Esophagus squamous epithelium (tissue), 5 donors: ENCODE measurements at places on chromosomes 13 and 19.

DNA sequence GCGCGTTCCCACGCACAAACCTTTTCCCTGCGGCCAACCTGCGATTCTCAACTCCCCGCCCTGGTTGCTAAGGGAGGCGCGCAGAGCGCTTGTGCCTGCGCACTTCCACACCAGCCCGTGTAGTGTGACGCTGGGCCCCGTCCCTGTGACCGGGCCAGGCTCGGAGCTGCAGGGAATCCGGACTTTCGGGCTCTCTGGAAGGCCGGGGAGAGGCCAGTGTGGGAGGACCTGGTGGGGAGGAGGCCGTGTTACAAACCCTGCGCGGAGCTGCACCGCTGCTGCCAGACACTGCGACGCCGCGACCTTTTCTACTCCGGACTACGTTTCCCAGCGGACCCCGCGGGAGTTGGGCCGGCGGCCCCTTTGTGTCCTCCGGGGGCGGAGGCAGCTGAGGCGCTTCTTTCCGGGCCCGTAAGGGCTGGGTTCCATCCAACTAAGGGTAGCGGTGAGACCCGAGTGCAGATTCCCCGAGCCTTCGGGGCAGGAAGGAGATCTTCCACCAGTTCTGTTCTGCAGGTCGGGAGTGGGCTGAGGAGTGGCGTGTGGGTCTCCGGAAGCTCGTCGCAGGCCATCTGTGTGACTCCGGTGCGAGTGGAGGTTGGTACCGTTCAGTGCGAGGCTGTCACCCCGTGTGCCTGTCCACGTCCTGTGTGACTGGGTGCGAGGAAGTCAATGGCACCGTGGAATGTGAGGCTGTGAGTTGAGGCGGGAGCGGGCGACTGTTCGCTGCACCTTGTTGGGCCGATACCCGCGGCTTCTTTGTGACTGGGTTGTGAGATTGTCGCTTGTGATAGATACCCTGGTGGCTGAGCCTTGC lies at the start of gene ZNF570:
Gene ZNF570 (plus strand): TSS at position 396 of the 817 bp plus-strand sequence. CDS start 999 bp downstream, outside the sequence.
- peak; percentile 39 for DNase-seq

DNA sequence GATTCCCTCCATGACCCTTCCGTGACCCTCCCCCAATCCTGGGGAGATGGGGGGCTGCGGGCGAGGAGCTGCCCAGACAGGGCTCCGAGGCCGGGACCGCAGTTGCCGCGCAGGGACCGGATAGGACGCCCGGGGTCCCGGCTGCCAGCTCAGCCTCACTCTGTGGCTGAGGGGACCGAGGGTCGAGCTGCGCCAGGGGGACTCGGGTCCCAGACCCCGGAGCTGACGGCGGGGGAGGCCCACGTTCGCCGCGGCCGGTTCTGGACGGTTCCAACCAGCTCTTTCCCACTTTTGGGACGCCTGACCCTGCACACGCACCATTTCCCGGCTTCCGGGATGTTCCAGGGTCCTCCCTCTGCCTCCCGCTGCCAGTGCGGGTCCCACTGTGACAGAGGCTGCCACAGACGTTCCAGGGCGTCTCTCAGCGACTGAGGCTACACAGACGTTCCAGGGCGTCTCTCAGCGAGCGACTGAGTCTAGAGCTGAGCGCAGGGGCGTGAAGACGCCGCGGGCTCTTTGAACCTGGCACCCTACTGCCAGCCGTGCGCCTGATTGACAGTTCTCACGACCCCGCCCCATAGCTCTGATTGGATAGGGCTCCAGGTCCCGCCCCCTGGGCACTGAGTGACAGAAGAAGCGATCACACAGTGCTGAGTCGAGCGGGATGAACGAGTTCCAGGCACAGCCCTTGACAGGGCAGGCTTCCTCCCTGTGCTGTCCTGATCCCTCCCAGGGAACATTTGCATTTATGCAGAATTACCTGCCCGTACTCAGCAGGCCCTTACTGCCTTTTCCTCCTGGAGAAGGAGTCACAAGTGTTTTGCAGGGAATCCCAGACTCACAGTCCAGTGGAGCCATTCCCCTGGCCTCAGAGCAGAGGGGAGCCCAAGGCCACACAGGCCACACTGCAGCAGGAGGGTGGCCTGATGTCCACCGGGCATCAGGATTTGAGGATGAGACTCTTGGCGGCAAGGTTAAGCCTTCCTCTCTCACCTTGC lies at the start of gene ZNF563:
Gene ZNF563 (minus strand): TSS at position 472 of the 998 bp plus-strand sequence. CDS start 151 bp downstream, at position 321.
- peak; percentile 86 for DNase-seq

- no peak for DNase-seq
Measured at GRCh38 chr13:110285991-110286832, 20.7 kb downstream of the COL4A1 start.

DNA sequence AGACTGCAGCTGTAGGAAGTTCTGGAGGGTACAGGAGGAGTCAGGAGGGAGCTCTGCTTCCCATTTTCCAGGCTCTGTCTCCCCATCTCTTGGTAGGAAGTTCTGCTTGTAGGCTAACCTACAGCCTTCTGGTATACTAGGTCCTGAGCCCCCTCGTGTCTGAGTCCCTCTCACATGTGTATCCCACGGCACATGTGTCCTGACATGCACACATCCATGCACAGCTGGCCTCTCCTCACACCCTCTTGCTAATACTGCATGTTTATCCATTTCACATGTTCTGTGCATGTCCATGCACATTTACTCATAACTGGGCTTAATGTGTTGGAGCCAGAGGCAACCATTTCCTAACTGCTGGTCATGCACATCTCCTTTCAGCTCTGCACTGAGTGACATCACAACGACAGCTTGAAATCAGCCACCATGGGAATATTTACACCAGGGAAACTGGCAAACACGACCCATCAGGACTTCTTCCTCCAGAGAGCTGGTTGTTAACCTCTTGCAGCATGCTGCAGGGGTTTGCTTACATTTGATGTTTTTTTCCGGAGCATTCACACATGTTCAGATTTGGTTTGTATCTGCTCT lies 3.0 kb downstream of the CD209 start:
- DNase-seq = no peak

- no peak for DNase-seq
Measured at GRCh38 chr13:30638301-30638700, 20.6 kb downstream of the USPL1 start.

DNA sequence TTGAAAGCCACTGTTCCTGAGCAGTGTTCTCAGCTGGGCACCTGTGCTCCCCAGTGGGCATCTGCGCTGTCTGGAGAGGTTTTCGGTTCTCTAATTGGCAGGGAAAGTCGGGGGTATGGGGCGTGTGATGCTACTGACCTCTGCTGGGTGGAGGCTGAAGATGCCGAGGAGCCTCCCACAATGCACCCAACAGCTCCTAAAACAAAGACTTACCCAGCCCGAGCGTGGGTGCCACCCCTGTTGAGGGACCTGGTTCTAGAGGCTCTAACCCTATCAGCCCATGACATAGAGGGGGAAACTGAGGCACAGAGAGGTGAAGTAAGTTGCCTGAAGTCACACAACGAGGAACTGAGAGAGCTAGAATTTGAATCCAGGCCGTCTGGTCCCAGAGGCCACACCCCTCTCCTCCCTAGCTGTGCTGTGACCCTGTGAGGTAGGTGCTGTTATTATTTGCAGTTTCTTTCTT lies 2.3 kb downstream of the SPACA4 start:
- DNase-seq = no peak

GRCh38 chr19:10977742-10978092 lies 16.9 kb downstream of the SMARCA4 start:
- no peak for DNase-seq

DNA sequence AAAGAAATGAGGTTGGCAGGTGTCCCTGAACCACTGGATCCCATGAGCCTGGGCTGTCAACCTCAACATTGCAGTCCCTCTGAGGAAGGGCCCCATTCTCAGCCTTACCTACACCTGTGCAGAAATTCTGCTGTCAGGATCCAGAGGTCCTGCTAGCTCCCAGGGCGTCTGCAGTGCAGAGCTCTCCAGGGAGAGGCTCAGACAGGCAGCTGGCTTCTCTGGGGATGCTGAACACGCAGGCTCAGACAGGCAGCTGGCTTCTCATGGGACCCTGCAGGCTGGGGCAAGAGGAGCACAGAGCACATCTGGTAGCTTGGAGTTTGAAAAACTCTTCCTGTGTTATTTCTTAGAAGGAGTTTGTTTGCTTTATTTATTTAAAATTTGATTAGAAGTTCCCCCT lies 50.9 kb downstream of the TMEM255B start:
- DNase-seq = no peak

- no peak for DNase-seq
Measured at GRCh38 chr19:10430505-10431253, 10.3 kb downstream of the PDE4A start.

GRCh38 chr19:32373585-32374295 lies 28.3 kb downstream of the ZNF507 start:
- no peak for DNase-seq

DNA sequence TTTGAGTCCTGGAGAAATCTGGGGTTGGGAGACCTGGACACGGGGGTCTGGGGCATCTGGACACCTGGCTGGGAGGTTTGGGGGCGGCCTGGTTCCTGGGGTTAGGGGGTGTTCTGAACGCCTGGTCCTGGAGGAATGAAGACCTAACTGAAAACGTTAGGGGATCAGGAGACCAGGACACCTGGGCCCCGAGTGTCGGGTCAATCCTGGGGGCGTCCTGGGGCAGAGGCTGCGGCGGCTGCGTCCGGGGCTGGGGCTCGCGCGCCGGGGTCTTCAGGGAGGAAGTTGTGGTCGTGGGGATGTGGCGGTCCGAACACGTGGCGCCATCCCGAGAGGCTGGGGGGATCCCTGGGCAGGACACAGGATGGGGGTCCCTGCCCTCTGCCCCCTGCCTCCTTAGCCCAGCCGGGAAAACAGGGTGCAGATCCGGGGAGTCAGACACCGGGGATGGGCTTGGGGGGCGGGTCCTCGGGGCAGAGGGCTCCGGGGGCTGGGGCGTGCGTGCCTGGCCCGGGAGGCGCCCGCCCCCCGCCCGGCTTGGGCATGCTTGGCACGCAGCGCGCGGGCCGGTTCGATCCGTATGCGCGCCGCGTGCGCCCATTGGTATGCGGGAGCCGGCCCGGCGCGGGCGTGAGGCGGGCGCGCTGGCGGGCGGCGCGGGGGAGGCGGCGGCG lies 632 bp downstream of the NPAS1 start:
- DNase-seq = no peak

DNA sequence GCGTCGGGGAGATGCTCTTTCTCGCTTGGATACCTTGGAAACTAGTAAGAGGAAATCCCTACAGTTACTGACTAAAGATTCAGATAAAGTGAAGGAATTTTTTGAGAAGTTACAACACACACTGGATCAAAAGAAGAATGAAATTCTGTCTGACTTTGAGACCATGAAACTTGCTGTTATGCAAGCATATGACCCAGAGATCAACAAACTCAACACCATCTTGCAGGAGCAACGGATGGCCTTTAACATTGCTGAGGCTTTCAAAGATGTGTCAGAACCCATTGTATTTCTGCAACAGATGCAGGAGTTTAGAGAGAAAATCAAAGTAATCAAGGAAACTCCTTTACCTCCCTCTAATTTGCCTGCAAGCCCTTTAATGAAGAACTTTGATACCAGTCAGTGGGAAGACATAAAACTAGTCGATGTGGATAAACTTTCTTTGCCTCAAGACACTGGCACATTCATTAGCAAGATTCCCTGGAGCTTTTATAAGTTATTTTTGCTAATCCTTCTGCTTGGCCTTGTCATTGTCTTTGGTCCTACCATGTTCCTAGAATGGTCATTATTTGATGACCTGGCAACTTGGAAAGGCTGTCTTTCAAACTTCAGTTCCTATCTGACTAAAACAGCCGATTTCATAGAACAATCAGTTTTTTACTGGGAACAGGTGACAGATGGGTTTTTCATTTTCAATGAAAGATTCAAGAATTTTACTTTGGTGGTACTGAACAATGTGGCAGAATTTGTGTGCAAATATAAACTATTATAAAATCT lies 2.7 kb upstream of the KCNRG start:
- no peak for DNase-seq

GRCh38 chr13:113646376-113646775 lies 11.6 kb downstream of the ATP4B start:
- no peak for DNase-seq

- DNase-seq = no peak
Measured at GRCh38 chr19:34254698-34255432, 511 bp downstream of the GARRE1 start.

- no peak for DNase-seq
Measured at GRCh38 chr19:23404676-23405075, 9.4 kb upstream of the ZNF91 start.

DNA sequence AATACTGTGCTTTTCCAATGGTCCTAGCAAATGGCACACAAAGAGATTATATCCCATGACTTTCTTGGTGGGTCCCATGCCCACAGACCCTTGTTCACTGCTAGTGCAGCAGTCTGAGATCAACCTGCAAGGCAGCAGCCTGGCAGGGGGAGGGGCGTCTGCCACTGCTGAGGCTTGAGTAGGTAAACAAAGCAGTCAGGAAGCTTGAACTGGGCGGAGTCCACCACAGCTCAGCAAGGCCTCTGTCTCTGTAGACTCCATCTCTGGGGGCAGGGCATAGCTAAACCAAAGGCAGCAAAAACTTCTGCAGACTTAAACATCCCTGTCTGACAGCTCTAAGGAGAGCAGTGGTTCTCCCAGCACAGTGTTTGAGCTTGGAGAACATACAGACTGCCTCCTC lies 82.9 kb downstream of the ZNF737 start:
- DNase-seq = no peak

DNA sequence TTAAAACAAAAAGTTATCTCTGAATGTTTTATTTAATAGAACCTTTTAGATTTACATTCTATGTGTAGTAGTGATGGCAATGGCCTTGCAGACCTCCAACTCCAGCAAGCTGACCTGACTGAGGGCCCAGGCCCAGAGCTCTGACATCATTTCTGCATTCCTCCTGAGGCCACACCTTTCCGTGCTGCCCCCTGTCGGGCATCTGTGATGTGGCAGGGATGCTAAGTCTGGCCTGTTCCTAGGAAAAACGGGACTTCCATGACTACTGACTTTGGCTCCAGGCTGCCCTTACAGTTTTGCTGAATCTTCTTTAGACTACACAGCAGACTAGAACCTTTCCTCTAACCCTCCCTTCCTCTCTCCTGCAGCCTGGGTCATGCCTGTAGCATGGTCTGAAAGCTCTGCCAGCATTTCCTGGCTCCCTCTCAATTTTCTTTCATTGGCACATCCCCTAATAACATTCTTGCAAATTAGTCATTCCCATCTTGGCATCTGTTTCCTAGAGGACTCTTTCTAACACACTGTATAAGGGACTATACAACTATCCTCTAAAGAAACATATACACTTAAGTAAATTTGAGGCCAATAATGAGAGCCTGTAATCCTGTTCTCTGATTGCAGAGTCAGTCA lies 249.1 kb downstream of the GPC5 start:
- no peak for DNase-seq

- no peak for DNase-seq
Measured at GRCh38 chr13:31530922-31531321, 208.4 kb upstream of the RXFP2 start.

DNA sequence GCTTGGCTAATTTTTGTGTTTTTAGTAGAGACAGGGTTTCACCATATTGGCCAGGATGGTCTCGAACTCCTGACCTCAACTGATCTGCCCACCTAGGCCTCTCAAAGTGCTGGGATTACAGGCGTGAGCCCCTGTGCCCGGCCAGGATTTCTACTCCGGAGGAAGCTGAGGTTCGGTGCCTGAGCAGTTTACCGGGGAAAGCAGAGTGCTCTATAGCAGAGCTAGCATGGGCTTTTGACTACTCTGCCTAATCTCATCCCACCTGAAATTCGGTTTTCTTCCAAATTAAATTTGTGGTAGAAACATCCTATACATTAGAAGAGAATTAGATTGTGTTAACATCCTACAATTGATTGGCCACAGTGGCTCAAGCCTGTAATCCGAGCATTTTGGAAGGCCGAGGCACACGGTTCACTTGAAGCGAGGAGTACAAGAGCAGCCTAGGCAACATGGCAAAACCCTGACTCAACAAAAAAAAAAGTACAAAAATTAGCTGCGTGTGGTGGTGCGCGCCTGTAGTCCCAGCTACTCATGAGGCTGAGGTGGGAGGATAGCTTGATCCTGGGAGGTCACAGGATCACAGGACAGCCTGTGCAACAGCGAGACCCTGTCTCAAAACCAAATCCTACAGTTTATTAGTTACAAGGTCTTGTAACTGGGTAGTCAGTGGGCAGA lies 1.6 kb downstream of the RPL13A start:
- DNase-seq = no peak
